Motor neuron (in vitro differentiated cells): ENCODE measurements at places on chromosomes 2 and 18. TPM values are rescaled to one million over a fixed set of nuclear protein-coding genes. Genes with fewer than 3 reads are reported as not detected.

LHCGR gene
- 1.5 and 2.8 TPM in 2 replicates for total RNA-seq

GCKR gene
- total RNA-seq = 0.16 and 0.44 TPM in 2 replicates

CTAGE1 gene
- total RNA-seq = 0.24 and 0.43 TPM in 2 replicates

NEURL3 gene
- 0.14 and 0.26 TPM in 2 replicates for total RNA-seq

SCN7A gene
- total RNA-seq = 0.15 and 0.42 TPM in 2 replicates

RGPD3 gene
- 0.66 and 0.75 TPM in 2 replicates for total RNA-seq

ALKAL2 gene
- 1.1 TPM in 1 of 2 replicates, not detected in the other for total RNA-seq

NTSR2 gene
- total RNA-seq = not detected in 2 replicates

CCDC74B gene
- total RNA-seq = 10.5 and 13.5 TPM in 2 replicates

TSPYL6 gene
- total RNA-seq = 0.99 and 1.7 TPM in 2 replicates

PTPN4 gene
- 22.5 and 24.2 TPM in 2 replicates for total RNA-seq

DOCK10 gene
- 39.6 and 56.6 TPM in 2 replicates for total RNA-seq

DES gene
- 0.59 and 0.92 TPM in 2 replicates for total RNA-seq

RBMS1 gene
- 169 and 172 TPM in 2 replicates for total RNA-seq

LYPD1 gene
- 37.8 and 40.0 TPM in 2 replicates for total RNA-seq

PLGLB2 gene
- 2.3 and 2.5 TPM in 2 replicates for total RNA-seq

PPIL3 gene
- 76.7 and 80.5 TPM in 2 replicates for total RNA-seq

SOX11 gene
- 122 and 136 TPM in 2 replicates for total RNA-seq

KCNG3 gene
- total RNA-seq = 0.10 and 0.22 TPM in 2 replicates

PRPF40A gene
- 97.4 and 107 TPM in 2 replicates for total RNA-seq

CFC1 gene
- total RNA-seq = 0.75 and 1.0 TPM in 2 replicates

DSG1 gene
- total RNA-seq = 0.09 and 0.16 TPM in 2 replicates

GALNT14 gene
- total RNA-seq = 1.3 and 1.6 TPM in 2 replicates

RMDN2 gene
- 8.5 and 9.3 TPM in 2 replicates for total RNA-seq

ATP6V1B1 gene
- total RNA-seq = 5.0 and 5.7 TPM in 2 replicates

RAPGEF4 gene
- 3.8 and 15.2 TPM in 2 replicates for total RNA-seq
